Heart right ventricle (tissue), 16 donors: ENCODE measurements at places on chromosomes 3 and 15. TPM values are rescaled to one million over a fixed set of nuclear protein-coding genes. Genes with fewer than 3 reads are reported as not detected.

- no peak for DNase-seq
These were observed 713.3 kb downstream of the GBE1 start for GRCh38 chr3:81048058-81048665.

CAND2 gene
- total RNA-seq, result 56.2 TPM

AQR gene
- 9.4 TPM for total RNA-seq

GOLGA8M gene
- 1.7 TPM for total RNA-seq
